ENCODE measurements at places on chromosomes 13 and 19. TPM values are rescaled to one million over a fixed set of nuclear protein-coding genes. Genes with fewer than 3 reads are reported as not detected.

Gene ITPKC
- polyA plus RNA-seq, result 10.2 TPM

Gene CYP4F11
- polyA plus RNA-seq, result 50.4 TPM

Gene GFY
- polyA plus RNA-seq, result not detected

Gene SIGLEC10
- 8.0 TPM for polyA plus RNA-seq

Measured in liver (tissue), 10 donors.